ENCODE measurements at places on chromosomes 4 and X.

DNA sequence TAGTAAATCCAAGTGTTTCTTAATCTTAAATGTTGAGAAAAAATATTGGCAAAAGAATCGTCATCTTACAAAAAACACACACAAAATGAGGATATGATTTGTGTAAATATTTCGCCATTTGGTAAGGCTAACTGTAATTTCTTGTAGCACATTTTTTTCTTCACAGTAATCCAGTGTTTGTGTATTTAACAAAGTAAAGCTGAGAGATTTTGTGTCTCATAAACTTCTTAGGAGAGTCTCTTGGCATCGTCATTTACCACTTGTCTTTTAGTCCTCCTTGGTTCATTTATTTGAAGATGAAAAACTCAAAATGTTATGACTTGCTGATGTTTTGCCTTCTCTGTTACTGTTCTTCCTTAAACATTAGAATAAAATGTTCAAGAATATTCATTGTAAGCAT, 326.7 kb upstream of the PITX2 start:
- DNase-seq = no peak

- no peak for DNase-seq
Measured at GRCh38 chr4:7472442-7473013, 37.8 kb upstream of the PSAPL1 start.

GRCh38 chrX:40922307-40922706, 162.9 kb upstream of the USP9X start:
- no peak for DNase-seq

GRCh38 chr4:31107362-31107761, 387.2 kb downstream of the PCDH7 start:
- DNase-seq = no peak

DNA sequence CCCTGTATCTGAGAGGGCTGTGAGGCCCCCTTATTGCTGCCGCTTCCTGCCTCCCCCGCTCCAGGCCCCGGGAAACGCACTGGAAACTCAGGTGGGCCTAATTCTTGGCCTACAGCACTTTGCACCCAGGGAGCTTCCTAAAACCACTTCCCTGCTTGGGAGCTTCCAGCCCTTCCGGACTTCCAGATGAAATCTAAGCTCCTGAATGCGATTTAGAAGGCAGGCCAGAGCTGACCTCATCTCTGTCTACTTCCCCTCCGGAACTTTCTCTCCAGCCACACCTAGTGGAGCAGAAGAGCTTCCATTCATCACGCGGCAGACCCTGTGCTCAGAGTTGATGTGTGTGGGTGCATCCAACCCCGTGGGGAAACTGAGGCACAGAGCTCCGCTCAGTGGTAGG, 84.2 kb downstream of the SORCS2 start:
- no peak for DNase-seq

DNA sequence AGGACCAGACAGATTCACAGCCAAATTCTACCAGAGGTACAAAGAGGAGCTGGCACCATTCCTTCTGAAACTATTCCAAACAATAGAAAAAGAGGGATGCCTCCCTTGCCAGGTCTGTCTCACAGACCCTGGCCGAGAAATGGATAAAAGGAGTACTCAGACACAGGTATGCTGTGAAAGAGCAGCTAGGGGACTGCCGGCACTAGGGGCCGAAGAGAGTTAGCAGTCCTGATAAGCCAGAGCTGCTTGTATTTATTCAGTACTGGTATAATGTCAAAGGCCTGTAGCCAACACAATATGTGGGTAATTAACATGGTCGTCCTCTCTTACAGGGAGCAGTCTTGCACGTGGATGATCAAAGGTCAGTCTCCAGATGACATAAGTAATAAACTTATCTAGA, 1042.1 kb upstream of the LCORL start:
- DNase-seq = no peak

DNA sequence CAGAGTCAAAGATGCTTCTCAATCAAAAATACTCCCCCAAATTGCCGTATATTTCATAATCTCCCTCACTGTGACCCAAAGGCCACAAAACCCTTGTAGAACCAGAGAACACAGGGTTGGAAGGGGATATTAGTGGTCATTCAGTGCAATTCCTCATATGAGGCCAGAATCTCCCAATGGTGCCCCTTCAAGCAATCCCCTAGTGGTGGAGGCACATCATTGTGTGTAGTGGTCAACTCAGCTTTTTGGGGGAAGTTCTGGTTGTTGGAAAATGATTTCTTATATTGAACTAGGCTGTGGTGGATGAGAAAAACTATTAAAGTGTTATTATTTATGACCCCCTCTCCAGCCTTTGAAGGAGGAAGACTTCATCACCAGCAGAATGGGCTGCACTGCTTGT, 17.6 kb upstream of the BOD1L1 start:
- DNase-seq = no peak

DNA sequence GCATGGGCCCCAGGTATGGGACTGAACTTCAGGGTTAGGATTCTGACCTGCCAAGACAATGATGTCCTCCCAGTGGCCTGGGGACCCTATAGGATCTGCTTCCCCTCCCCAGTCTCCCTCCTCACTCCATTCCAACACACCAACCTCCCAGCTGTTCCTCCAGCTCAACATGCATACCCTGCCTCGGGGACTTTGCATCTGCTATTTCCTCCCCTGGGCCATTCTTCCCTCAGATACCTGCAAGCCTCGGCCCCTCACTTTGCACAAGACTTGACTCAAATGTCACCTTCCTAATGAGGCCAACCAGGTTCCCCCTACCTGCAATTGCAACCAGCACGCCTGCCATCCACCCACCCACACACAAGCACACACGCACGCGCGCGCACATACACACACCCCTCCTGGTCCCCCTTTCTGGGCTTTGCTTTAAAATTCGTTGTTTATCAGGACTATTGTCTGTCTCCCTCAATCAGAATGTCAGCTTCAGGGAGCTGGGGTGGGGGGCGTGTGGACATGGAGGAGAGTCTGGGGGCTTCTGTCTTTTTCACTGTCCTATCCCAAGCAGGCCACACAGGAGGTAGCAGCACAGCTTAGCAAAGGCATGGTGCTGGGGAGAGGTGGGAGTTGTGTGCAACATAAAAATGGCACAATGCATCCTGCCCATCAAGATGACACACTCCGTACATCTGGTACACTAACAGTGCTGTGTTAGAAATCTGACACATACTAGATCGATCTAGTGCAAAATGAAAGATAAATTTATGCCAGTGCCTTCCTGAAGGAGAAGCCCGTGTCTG, 20.6 kb upstream of the PPP2R2C start:
- no peak for DNase-seq

All from BJ (cell line).